ENCODE measurements at places on chromosomes 7 and 10.

DNA sequence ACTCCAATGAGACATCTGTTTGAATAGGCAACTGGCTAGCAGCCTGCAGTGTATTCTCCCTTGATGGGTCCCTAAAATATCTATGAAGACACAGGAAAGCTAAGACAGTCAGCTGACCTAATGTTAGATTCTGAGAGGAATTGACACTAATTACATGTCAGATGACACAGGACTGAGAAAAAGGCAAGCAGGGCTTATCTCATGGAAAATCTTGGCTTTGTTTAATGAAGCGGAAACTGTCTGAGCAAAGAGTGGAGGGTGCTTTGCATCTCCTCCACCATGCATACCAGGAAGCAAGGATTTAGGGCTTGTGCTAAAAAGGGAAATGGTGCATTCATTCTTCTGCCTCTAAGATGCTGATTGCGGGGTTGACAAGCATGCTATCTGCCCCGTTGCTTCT lies 135.5 kb upstream of the GLI3 start:
- DNase-seq = no peak

GRCh38 chr7:18715988-18716387 lies 220.4 kb downstream of the HDAC9 start:
- DNase-seq = no peak

DNA sequence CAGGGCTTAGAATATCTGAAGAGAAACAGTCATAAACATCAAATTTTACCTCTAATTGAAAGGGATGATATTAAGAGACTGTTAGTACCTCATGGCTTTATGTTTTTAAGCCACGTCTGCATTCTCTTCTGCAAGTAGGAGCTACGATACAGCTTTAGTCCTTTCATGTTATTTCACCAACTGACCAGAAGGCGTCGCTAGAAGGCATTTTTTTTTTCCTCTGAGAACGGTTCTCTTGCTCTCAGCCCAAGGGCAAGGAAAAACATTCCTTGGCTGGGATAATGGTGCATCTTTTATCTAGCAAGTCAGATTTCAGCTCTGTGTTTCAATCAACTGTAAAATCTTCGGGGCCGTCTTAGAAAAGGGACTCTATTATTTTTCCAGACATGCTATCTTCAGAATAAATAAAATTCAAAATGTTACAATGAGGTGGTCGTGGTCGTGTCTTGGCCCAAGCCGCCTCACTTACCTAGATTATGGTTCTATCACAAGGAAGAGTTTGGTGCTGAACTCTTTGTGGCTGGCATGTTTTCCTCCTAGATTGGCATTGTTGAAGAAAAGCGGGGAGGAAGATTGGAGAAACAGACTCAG lies 41.6 kb upstream of the LYZL2 start:
- no peak for DNase-seq

- no peak for DNase-seq
These were observed 12.0 kb upstream of the ZNF800 start for GRCh38 chr7:127404286-127405072.

DNA sequence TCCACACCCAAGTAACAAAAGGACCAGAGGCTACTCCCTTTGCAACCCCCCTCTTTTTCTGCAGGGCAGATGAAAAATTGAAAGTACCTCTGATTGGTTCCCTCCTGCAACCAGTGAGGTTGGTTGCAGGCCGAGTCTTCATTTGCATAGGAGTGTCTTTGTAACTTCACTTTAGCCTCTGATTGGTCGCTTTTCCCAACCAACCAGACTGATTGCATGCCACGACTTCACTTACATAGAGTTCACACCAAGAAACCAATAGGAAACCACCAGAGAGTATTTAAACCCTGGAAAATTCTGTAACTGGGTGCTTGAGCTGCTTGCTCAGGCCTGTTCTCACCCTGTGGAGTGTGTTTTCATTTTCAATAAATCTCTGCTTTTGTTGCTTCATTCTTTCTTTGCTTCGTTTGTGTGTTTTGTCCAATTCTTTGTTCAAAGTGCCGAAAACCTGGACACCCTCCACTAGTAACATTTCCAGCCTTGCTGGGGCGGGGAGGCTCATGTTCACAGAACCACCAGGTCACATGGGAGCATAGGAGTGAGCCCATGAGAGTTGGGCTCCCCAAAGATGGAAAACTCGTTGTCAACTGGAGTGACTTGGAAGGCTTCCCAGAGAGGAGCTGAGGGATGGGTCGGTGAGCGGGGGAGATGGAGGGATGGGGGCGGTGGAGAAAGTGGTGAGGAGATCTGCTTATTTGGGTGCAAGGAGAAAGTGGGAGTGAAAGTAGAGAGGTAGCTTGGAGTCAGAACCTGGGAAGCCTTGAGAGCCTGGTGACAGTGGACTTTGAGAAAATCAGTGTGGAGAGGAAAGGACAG lies 223.6 kb downstream of the GFRA1 start:
- no peak for DNase-seq

DNA sequence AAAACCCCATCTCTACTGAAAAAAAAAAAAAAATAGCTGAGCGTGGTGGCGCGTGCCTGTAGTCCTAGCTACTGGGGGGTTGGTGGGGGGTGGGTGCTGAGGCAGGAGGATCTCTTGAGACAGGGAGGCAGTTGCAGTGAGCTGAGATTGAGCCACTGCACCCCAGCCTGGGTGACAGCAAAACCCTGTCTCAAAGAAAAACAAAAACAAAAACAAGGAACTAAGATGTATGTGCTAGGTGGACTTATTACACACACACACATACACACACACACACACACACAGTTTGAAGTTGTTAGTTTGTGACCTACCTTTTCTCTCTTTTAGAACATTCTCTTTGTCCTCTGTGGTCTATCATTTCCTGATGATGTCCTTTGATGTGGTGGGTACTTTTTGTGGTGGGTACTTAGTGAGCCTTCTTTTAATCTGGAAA lies 53.5 kb downstream of the EXOC6 start:
- no peak for DNase-seq
